ENCODE measurements at places on chromosomes 4 and X.

- DNase-seq: no peak
Observed at GRCh38 chr4:10743357-10743756, 58.8 kb upstream of the CLNK start.

DNA sequence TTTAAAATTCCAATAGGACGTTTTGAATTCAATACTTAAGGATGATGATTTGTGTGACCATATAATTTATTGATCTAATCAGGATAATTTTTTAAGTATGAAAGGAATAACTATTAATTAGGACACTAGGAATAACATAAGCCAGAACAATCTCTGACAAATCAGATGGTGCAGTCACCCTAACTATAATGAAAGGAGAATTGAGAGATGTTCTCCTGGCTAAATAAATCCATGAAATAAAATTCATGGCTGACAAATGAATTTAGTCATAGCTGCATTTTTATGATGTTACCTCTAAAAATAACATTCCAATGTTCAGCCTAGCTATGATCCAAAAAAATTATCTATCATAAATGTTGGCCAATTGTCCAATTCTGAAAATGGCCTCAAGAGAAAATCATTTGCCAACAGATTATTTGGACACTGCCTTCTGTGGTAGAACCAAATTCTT, 190.6 kb upstream of the NEIL3 start:
- DNase-seq: no peak

DNA sequence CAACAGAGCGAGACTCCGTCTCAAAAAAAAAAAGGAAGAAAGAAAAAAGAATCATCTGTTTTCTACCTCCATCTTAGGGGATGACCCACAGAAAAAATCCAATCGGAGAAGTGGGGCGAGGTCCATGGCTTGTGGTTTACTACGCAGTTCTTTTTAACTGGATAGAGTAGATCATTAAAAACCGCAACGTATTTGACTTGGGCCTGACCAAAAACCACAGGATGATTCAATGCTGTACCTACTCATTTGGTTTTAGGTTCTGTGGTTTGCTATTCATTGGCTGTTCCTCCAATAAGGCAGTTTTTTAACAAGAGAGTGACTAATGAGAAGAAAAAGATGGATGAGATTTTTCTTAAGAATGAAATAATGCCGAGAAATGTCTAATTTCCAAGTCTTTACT, 83.7 kb downstream of the FREM3 start:
- no peak for DNase-seq

DNA sequence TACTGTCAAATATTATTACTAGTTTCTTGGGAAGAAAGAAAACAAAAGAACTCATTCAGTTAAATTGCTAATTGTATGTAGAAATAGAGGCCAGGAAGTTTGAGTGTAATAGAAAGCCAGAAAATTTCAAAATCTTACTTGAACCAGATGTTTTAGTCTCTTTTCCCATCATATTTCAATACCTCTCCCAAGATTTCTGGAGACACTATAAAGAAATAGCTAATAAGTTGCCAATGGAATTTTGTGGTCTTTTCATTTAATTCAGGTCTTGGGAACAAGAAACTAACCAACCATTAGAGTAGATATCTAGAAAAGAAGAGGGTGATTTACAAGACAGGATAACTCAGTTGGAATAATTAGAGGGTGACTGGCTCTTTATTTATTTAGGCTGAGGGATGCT, 112.2 kb downstream of the AGTR2 start:
- no peak for DNase-seq

- DNase-seq: no peak
Observed at GRCh38 chrX:30659421-30659820, 6.2 kb downstream of the GK start.

GRCh38 chrX:38154818-38155217, 65.9 kb downstream of the SRPX start:
- no peak for DNase-seq

DNA sequence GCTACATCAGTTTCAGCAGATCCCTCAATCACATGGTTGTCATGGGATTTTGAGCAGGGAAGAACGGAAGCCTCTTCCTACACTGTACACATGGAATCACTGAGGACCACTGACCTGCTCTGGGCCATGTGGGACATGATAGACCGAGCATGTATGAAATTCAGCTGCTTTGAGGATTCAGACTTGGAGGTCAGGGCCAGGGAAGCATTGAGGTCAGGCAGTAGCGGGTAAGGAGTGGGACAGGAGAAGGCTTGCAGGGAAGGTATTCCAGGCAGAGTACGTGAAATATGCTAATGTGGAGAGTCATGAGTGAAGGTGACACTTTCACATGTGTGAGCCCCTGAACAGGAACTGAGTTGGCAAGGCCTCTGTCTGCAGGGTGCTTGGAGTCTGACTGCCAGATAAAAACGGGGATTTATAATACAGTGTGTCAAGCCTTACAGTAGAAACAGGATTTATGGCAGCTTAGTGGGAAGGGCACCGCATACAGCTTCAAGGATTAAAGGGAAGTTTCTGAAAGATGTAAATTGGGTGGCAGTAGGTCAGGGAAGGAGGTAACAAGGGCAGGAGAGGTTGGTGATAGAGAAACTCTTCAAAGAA, 111.7 kb downstream of the STK32B start:
- no peak for DNase-seq

DNA sequence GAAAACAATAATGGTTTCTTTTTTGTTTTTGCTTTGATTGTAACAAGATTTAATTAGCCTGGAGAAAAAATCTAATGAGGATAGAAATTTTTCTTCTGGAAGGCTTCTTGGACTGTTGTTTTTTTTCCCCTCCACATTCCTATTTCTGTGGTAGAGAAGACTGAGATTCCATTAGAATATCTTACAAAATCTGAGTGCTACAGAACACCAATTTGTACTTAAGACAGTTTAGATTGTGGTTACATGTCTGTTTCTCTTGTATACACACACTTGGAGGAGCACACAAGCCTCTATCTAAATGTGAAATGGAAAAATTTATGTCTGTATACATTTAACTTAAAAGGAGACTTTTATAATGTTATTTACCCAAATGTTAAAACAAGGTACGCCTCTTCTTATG, 176.9 kb upstream of the ARSJ start:
- no peak for DNase-seq

DNA sequence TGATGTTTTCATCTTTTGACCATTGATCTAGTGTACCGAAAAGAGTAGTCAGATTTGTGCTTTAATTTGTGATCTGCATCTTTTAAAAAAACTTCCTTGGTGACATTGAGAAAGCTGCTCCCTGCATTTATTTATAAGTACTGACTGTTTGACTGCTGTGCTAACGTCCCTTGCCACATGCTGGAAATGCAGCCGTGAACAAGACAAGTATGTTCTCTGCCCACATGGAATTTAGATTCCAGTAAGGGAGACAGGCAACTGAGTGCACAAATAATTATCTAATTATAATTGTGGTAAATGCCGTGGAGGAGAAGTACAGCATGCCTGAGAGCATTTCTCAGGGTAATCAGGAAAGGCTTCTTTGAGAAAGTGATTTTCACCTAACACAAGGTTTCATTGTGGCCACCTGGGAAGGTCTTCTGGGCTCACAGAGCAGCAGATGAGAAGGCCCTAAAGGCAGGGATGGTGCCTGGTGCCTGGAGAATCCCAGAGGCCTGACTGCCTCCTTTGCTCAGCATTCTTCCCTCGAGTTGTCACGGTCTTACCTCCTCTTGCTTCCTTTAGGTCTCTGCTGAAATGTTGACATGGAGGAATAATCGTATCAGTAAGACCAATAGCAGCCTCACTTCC, 55.8 kb downstream of the PTTG2 start:
- no peak for DNase-seq

- no peak for DNase-seq
Observed at GRCh38 chrX:9940421-9940820, 26.7 kb upstream of the CLDN34 start.

DNA sequence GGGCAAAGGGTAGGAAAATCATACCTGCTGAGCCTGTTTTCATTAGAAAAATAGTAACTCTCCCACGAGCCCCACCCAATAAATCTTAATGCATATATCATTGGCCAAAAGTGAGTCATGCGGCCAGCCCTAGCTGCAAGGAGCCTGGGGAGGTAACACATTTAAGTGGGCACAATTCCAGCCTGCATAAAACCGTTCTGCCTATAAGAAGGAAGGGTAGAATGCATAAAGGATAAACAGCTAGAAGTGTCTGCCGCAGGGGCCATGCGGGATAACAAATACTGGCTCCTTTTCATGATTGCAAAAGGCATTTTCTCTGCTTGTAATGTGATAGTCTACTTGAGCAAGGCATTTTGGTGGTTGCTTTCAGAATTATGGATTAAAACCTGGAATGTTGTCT, 37.1 kb downstream of the EFHC2 start:
- DNase-seq: no peak

- DNase-seq: no peak
Observed at GRCh38 chrX:10988653-10989052, 122.5 kb upstream of the HCCS start.

DNA sequence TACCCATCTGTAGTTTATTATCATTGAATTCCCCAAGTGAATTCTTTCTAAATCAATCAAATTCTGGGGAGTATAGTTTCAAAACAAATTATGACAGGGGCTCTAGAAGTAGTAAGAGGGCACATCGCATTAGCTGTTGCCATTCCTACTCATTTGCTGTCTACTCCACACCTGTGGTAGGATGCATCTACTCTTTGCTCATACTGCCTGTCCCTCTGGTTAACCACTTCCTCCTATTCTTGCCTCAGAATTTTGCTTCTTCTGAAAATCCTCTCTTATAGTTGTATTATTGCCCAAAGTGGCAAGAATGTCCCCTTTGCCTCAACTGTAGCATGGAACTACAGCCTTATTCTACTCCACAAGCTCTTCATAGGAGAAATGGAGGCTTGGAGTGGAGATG, 12.7 kb upstream of the DGKK start:
- DNase-seq: no peak

- no peak for DNase-seq
Observed at GRCh38 chr4:165207016-165207430, 338 bp upstream of the KLHL2 start.

DNA sequence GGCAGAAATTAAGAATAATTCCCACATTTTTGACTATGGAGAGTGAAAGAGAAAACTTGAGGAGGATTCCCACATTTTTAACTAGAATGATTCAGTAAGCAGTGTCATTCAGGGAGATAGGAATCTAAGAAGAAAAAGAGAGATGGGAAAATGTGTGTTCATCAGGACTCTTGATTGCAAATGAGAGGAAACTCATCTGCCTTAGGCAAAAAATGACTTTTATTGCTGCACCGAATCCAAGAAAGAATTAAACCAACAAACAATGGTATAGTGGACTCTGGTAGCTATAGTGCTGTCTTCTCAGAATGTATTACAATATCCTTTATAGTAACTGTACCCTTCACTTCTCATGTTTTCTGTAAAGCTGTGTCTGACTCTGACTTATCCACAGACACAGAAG, 15.0 kb upstream of the TMEM144 start:
- DNase-seq: no peak

DNA sequence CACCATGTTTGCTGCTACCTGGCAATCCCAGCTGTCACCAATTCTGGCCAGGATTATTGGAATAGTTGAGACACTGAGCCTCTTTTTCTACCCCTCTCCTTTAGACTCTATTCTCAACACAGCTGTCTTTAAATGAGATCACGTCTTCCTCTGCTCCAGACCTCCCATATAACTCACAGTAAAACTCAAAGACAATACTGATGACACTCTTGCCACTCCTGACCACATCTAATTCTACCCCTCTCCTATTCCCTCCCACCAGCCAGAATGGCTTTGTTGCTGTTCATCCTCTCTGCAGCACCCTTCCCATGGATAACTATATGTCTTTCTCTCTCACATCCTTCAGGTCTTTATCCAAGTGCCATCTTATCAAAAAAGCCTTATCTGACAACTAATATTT, 188.6 kb upstream of the IL15 start:
- DNase-seq: no peak

GRCh38 chr4:15601862-15602261, 53.3 kb downstream of the FBXL5 start:
- DNase-seq: no peak

- no peak for DNase-seq
Observed at GRCh38 chr4:76745240-76745639, 152.7 kb downstream of the SOWAHB start.

DNA sequence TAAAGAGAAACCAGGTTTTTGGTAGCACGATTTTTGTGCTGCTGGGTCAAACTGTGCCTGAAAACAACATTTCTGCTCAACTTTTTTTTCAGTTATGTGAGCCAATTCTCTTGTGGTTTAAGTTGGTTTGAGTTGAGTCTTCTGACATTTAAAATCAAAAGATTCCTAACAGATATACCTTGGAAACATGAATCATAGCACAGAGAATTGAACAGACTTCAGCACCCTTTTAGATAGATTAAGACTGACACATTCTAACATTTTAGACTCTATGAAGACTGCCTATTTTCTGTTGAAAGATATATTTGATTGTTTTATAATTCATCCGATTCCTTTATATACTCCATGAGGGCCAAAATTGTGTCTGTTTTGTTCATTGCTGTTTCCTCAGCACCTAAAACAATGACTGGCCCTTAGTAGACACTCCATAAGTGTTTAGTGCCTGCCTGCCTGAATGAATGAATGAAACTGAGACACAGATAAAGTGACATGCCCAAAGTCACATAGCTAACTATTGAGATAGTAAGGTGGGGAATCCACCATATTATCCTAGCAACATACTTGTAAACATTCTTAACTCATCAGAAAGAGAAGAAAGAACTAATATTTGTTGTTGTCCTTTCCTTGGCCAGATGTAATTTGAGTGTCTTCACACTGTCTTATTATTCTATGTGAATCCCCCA, 624.0 kb downstream of the MID1IP1 start:
- DNase-seq: no peak

DNA sequence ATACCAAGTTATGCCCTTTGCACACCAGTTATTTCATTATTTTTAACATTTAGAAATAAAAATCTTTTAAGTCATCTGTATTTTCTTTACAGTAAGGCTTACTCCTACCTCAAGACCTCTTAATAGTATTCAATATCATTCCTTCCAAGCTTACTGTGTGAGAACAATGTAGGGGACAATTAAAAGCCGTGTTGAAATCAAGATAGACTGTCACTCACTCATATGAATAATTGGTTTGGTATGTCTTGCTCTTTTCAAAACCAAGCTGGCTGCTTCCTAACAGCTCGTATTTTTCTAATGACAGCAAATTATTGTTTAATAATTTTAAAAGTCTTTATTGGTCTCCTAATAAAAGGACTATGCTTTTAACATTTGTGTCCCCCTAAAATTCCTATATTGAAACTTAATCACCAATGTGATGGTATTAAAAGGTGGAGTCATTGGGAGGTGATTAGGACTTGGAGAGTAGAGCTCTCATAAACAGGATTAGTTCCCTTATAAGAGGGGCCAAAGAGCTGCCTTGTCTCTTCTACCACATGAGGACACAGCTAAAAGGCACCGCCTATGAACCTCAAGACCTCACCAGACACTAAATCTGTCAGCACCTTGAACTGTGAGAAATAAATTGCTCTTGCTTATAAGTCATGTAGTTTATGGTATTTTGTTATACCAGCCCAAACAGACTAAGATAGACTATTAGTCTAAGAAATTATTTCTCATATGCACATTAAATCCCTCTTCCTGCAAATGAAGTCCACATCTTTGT, 4.1 kb downstream of the ABCB7 start:
- no peak for DNase-seq

- no peak for DNase-seq
Observed at GRCh38 chr4:82886147-82886942, 4.6 kb downstream of the SEC31A start.

Data from activated T-cell treated with anti-CD3 and anti-CD28 coated beads for 1 hour (primary cell).